ENCODE measurements at places on chromosomes 1 and 21.

- no peak for DNase-seq
Observed at GRCh38 chr1:211581526-211581925, 2.6 kb upstream of the SLC30A1 start.

DNA sequence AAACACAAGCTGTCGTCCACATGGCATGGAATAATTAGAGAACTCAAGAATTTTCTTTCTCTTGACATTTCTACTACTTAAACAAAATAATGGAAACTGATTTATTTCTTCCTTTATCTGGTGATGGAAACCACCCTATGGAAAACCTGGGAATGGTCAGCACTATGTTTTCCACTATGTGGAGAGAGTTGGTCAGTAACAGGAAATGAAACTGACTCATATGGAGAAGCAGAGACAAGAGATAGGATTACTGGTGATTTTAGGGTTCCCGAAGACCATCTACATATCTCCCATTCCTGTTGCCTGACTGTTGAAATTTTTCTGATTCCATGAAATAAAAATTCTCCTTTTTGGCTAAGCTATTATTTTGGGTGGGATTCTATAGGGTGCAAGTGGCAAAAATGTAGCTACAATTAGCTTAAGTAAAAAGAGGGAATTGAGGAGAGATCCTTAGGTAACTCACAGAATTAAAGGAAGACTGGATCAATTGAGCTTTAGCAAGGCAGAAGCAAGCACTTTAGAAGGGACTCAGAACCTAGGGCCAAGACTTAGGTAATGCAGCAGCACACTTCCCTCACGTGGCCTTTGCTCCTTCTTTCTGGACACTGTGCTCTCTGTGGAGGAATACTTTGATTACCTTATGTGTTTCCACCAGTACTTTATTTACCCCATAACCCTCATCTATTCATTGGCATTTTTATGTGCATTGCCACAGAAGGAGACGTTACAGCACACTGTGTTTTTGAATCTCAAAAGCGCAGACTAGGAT is 89.6 kb downstream of the LEPR start:
- DNase-seq = no peak

- DNase-seq = no peak
Observed at GRCh38 chr1:240687820-240688219, 75.9 kb upstream of the GREM2 start.

GRCh38 chr1:115837740-115838421 is 3.0 kb downstream of the NHLH2 start:
- DNase-seq = no peak

DNA sequence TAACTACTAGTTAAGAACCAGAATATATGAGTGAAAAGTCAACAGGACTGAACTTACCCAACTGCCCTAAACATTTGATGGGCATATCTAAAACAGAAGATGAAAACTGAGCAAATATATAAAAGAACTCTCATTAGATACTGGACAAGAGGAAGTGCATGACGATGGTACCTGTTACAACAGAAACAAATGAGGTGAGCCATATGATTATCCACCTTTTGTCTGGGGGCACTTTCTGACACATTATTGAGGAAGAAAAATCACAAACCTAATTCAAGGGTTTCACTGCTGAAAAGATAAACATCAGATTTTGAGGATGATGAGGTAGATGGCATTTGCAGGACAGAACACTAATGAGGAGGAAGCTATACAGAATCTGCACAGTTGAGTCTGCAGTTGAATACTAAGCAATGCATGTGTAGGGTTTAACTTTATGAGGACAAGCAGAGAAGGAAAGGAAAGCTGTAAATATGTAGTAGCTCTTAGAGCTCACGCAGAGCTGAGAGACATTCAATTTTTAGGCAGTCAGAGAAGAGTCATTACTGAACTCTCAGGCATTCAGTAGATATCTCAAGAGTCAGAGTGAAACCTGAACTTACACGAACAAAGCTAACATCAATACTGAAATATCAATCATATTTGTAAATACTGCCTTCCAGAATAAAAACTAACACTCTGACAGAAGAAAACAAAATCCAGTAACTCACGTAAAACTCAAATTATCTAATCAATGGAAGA is 262.1 kb downstream of the AKT3 start:
- peak; percentile 36 for DNase-seq

All from GM18507 (cell line).